ENCODE measurements at places on chromosomes 3 and 15. TPM values are rescaled to one million over a fixed set of nuclear protein-coding genes. Genes with fewer than 3 reads are reported as not detected.

THAP10 gene
- 6.4 TPM for total RNA-seq

AP3B2 gene
- total RNA-seq, result 0.94 TPM

MTMR10 gene
- total RNA-seq, result 14.8 TPM

SPINT1 gene
- total RNA-seq, result 0.85 TPM

KBTBD13 gene
- total RNA-seq, result not detected

VGLL3 gene
- total RNA-seq, result 6.8 TPM

ANKRD63 gene
- total RNA-seq, result 0.54 TPM

RHCG gene
- total RNA-seq, result 45.3 TPM

B4GALT4 gene
- total RNA-seq, result 89.0 TPM

MBD4 gene
- 26.4 TPM for total RNA-seq
